ENCODE measurements at places on chromosomes 12 and 14.

GRCh38 chr12:58801986-58802385 is 118.3 kb downstream of the LRIG3 start:
- DNase-seq = no peak

GRCh38 chr14:34436960-34437728 is 24.9 kb downstream of the SPTSSA start:
- DNase-seq = peak; percentile 30

DNA sequence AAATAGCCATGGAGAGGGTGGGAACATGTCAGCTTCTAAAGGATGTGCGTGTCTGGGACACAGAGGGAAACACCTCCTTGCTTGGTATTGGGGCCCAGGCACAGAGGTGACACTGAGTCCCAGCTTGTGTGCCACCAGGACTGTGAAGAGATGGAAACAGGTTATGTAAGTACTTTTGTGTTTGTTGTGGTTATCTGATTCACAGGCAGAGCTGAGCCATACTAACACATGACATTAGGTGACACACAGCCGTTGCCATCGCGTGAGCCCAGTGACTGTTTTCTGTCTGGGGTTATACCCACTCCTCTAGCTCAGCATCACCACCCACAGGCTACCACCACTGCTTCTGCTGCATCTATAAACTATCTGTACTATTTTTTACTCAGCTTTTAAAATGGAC is 12.1 kb upstream of the FLVCR2 start:
- no peak for DNase-seq

DNA sequence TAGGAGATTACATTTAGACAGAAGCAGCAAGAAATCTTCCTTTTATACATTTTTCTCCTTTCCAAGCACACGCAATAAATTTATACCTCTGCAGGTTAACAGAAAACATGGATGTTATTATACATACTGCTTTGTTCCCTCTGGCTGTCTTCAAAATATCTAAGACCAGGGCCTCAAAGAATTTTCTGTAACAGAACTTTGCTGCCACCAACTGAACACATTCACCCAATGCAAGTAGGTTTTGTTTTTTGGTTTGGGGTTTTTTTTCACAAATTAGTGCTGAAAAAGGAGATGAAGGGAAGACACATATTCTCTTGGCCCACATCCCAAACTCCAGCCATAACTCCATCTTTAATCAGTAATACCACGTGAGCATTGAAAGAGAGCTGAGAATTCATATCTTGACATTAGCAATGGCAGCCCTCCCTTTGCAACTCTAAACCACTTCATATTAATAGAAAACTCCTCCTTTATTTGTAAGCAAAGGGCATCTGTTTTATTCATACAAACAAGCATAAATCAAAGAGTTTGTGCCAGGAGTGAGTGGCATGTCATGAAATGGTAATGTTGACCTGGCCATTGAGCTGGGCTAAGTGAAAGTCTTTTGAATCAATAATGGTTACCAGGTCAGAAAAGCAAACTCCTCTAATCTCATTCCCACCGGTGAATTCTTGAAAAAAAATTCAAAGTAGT is 150.8 kb upstream of the FSCB start:
- peak; percentile 72 for DNase-seq

- no peak for DNase-seq
Measured at GRCh38 chr12:62860020-62860419, 74.9 kb downstream of the PPM1H start.

GRCh38 chr12:59699421-59700152 is 103.8 kb downstream of the SLC16A7 start:
- no peak for DNase-seq

GRCh38 chr12:56103823-56104108 is 593 bp upstream of the PA2G4 start:
- DNase-seq = no peak

- DNase-seq = no peak
Measured at GRCh38 chr12:32997471-32997870, 100.9 kb upstream of the PKP2 start.

- no peak for DNase-seq
Measured at GRCh38 chr14:63452796-63453195, 90.4 kb downstream of the PPP2R5E start.

GRCh38 chr12:66235626-66236281 is 46.7 kb downstream of the IRAK3 start:
- peak; percentile 41 for DNase-seq

GRCh38 chr14:32679927-32680612 is 258.6 kb upstream of the NPAS3 start:
- DNase-seq = no peak

DNA sequence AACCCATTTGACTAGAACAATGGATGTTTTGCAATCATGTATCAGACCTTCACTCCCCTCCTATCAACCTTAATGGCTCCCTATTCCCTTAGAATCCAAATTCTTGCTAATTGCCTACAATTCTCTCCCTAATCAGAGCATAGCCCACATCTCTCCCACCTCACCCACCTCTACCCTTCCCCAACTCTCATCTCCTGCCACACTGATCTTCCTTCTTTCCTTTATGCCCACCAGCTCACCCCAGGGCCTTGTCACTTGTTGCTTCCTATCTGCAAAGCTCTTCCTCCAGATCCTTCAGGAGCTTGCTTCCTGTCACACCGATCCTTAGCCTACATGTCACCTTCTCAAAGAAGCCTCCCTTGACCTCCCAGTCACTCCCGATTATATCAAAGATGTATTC is 177.8 kb downstream of the KSR2 start:
- no peak for DNase-seq

- DNase-seq = no peak
Measured at GRCh38 chr12:77001276-77001675, 64.1 kb downstream of the E2F7 start.

GRCh38 chr14:93975791-93976476 is 436 bp downstream of the ASB2 start:
- no peak for DNase-seq

GRCh38 chr14:68922201-68922621 is 56.9 kb downstream of the ACTN1 start:
- DNase-seq = no peak

DNA sequence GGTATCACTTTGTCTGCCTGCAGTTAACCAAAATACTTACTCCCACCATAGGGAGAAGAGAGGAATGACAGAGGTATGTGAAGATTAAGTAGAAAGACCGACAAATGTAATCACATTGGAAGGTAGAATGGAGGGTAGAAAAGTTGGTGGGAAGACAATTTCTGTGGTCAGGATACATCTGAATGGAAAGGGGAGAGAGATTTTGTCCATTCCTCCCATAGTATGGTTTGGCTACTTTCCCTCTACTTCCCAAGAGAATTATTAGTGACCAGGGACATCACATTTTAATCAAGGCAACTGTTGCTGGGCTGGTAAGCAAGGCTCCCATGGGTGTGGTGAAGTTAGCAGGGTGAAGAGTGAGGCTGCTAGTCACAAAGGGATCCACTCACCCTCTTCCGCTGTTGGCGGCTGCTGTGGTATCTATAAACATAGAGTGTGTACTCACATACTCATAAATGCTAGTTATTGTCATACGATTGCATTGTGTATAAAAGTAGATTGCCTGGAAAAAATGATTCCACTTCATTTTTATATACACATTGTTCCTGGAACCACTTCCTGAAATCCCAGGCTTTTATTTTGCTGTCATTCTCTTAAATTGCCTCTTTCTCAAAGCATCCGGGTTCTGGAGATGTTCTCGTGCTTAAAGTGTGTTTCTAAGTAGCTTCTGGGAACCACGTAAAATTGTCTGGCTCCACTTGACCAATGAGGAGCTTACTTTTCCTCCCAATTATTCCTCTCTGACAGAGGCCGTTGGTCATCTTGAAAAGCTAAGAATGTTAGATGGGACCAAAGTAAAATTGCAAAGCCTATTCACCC is 413.1 kb downstream of the ZFP36L1 start:
- DNase-seq = no peak

GRCh38 chr12:47397664-47398281 is 308.1 kb downstream of the RPAP3 start:
- no peak for DNase-seq

DNA sequence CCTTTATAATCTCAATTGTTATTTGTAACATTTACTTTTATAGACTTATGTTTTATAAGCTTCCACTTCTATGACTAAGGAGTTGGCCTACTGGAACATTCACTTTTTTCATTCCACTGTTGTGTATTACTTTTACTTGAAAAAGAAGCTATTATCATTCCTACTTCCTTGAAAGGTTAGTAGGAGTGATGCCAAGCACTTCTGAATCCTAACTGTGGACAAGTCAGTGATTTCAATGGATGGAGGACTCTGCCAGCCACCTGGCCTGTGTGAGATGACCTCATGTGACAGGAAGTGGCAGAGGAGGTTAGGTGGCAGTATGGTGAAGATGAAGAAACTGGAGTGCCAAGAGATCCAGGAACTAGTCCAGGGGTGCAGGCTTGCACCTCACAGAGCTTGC is 46.0 kb downstream of the TECPR2 start:
- DNase-seq = no peak

DNA sequence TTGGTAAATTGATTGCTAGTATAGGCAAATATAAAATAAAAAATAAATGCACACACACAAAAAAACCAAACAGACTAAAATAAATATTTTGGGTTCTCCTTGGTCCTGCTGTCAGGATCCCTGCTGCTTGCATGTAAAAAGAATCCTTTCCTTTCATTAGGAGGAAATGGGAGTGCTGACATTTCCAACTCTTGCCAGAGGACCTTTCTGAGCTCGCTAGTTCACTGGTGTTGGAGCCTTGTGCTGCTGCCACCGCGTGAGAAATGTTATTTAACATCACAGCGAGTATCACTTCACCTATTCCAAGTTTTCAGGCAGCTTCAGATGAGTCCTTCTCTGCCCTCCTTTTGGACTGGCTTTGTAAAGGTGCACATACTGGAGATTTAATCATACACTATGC is 358.9 kb downstream of the NPAS3 start:
- no peak for DNase-seq

GRCh38 chr14:61091657-61092273 is 110.7 kb downstream of the SLC38A6 start:
- DNase-seq = peak; percentile 18

DNA sequence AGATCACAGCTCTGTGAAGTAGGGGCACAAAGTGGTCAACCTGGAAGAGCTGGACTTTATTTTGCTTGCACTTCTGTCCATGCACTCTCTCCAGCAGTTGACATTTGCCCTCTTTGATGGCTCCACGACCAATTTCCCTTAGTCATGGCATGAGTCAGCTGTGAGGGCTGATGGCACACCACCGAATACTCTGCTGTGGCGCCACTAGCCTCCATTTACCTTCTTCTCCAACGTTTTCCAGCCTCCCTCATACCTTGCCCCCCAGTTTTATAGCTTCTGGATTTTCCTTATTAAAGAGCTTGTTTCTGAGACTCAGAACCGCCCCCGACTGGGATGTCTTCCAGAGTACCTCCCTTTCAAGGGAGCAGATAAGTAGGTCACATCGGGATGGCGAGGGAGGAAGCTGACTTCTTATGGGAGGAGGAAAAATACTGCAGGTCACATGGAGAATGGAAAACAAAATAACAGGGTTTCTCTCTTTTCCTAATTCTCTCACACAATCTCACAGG is 17.6 kb downstream of the NINJ2 start:
- DNase-seq = peak; percentile 78

- no peak for DNase-seq
Measured at GRCh38 chr12:46917821-46918220, 92.0 kb upstream of the SLC38A4 start.

- DNase-seq = no peak
Measured at GRCh38 chr12:6688543-6688998, 604 bp downstream of the ZNF384 start.

- no peak for DNase-seq
Measured at GRCh38 chr12:62540354-62540753, 73.7 kb downstream of the MON2 start.

- no peak for DNase-seq
Measured at GRCh38 chr12:44795970-44796369, 80.1 kb downstream of the NELL2 start.

GRCh38 chr14:95557832-95558231 is 23.0 kb downstream of the GLRX5 start:
- DNase-seq = no peak

GRCh38 chr14:102928412-102929240 is 6.2 kb downstream of the AMN start:
- DNase-seq = peak; percentile 73

DNA sequence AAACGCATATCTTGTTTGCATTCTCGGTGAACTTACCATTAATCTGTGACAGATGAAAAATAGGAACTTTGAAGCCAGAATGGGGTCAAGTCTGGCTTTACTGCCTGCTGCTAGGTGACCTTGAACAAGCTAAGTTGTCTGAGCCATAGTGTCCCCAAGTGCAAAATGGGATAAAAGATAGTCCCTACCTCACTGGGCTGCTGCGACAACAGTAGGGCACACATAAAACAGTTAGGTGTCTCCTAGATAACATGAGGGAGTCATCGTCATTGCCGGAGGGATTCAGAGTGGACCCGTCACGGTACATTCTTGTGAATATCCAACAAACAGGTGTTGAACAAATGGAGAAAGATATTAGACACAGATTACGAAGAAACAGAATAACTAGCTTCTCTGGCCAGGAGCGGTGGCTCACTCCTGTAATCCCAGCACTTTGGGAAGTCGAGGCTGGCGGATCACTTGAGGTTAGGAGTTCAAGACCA is 71.2 kb downstream of the NINJ2 start:
- DNase-seq = no peak

GRCh38 chr12:50085615-50086072 is 502 bp downstream of the SMARCD1 start:
- DNase-seq = no peak

GRCh38 chr12:13780453-13780852 is 200.9 kb downstream of the GRIN2B start:
- no peak for DNase-seq

- DNase-seq = peak; percentile 52
Measured at GRCh38 chr14:71592361-71592760, 339.9 kb upstream of the RGS6 start.

Measured in cardiac muscle cell (in vitro differentiated cells and primary cell).